Right renal pelvis (tissue), 4 donors: ENCODE measurements at places on chromosomes 12 and 14.

DNA sequence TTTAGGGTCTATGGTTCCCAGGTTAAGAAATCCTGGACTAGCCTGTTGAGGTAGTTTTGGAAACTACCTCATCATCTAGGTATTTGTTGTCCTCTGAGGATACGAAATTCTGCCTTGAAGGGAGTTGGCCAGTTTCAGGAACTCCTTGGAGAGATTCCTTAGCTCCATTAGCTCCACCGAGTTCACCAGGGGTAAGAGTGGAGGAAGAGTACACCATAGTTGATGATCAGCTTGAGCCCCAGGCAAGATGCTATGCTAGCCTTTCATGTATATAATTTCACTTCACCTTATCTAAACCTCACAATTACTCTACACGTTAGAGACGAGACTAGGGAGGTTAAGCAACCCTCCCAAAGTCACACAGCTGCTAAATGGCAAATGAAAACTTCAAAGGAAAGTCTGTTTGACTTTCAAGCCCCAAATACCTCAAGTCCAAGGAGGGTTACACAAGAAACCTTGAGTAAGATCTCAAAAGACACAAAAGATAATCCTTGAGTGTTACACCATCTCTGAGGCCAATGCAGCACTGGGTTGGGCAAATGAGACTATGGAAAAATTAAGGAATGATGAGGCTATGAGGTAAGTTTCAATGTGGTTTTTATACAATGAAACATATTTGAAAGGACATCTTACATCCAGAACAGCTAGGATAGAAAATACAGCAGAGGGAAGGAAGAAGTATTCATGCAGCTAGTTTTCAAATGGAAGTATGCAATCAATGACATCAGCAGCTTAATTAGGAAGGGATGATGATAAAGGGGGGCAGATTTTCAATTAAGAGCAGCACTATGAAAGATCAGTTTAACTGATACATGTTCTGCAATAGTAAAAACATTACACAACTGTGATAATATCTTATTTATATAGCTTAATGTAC, 97.2 kb upstream of the KRAS start:
- DNase-seq, result no peak

DNA sequence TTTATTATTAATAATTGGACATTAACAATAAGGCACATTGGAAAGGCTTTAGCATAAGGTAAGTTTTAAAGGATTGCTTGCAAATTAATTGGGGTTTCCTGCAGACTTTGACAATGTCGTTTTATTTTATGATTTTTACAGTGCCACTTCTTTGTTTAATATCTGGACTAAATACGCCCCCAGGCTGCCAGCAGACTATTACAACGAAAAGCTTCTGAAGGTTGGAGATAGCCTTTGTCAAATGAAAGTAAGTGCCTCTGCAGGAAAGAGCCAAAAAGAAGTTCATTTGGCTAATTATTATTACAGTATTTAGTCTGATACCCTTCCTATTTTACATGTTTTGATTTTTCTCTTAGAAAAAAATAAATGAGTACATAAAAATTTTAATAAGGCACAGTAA, 11.3 kb downstream of the CFAP54 start:
- DNase-seq, result no peak

DNA sequence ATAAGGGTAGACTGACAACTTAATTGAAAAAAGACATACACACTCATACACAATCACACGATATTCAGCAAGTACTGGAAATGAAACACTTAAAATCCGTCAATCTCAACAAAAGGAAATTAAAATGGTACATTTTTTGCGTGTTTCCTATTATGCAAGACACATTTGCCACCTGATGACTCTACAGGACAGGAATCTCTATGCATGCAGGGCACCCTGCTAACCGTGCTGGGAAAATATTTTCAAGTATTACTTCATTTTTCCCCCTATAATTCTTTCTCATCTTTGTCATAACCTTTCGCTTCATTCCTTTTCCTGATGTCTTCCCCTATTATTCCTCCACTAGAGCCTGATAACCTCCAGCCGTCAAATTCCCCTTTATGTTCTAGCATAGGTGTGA, 150.2 kb downstream of the TMEM132D start:
- DNase-seq, result no peak

DNA sequence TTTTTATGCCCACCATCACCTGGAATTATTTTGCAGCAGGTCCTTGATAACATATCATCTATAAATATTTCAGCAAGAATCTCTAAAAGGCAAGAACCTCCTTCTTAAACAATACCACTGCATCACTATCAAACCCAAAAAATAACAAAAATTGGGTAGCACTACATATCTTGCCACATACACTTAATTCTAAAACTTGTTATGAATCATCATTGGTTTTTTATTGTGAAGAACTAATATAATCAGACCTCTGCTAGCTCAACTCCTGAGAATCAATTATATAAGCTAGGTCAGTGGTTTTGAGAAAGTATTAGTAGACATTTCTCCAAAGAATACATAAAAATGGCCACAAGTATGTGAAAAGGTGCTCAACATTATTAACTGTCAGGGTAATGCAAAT, 23.8 kb downstream of the SLC38A1 start:
- DNase-seq, result no peak

DNA sequence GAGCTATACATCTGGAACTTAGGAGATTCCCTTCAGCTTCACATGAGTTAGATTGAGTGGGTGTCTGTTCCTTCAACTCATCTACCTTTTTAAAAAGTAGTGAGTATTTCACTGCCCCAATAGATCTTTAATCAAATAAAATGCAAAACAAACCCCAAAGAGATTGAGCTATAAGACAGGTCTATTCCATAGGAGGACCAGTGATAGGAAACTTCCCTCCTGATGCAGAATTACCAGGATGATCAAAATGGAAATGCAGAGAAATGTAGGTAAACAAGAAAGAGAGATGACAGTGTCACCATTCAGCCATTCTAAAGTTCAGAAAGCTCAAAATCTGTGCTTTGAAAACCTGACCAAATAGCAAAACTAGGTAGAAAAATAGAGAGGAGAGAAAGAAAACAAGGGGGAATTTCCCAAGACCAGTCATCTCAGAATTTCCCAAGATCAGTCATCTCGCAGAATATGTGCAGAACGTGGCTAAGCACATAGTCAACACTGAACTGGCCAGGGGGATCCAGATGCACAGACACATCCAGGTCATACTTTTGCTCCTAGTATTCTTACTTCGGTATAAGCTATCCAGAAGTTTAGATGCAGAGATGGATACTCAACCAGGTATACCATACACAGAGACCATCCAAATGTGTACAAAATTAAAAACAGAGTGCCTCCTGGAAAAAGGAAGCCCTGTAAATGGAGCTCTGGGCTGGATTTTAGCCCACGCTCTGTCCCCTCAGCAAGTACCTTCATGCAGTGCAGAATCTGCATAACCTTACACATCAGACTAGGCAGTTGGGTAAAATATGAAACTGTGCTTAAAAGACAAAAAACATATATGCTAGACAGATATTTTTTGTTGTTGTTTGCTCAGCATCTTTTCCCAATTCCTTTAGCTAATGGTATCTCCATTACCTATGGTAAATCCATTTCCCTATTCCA, 27.4 kb downstream of the SLC41A2 start:
- DNase-seq, result no peak

GRCh38 chr14:104509673-104510072, 69.9 kb upstream of the C14orf180 start:
- DNase-seq, result no peak

DNA sequence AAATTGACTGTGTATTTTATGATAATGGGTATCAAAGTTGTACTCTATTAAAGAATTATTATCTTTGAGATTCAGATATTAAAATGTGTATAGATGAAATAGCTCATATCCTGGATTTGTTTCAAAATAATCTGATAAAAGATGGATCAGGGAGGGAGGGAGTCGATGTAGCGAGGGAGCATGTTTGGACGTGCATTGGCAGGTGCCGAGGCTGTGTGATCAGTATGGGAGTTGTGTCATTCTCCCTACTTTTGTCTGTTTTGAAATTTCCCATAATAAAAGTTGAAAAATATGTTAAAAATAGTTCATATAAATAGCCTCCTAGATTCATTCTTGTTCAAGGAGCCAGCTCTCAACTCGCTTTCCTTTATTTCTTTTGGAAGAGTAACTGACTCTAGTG, 171.6 kb upstream of the HIF1A start:
- no peak for DNase-seq

GRCh38 chr14:91311284-91311662, 66.8 kb upstream of the GPR68 start:
- no peak for DNase-seq

DNA sequence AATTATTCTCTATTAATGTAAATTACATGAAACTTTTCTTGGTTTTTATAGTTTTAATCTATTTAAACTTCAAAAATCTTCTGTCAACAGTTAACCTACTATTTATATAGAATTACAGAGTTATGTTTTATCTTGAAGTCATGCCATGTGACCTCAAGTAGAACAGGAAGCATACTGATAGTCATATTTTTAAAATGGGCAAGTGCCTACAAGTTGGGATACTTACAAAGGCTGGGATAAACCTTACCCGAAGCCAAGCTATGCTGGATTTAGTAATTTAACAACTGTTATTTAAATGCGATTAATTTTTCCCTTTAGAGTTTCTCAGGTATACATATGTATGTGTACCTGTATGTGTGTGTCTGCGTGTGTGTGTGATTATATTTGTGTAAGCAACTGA, 266.9 kb downstream of the RASSF9 start:
- DNase-seq, result no peak

DNA sequence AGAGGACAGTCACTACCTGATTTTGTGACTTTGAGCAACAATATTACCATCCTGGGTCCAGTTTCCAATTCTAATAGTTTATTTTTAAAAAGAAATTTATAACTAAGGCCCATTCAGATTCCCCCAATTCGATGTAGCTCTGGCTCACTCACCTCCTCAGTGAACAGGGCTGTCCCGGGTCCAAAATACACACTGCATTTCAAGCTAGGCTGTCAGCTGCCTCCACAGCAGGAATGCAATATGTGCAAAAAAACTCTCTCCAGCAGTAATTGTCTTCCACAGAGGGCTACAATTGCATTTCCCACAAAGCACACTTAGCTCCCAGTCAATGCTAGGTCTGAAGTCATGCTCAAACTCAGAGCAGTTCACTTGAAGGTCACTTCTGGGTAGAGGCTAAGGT, 39.3 kb upstream of the ZNF641 start:
- DNase-seq, result no peak

DNA sequence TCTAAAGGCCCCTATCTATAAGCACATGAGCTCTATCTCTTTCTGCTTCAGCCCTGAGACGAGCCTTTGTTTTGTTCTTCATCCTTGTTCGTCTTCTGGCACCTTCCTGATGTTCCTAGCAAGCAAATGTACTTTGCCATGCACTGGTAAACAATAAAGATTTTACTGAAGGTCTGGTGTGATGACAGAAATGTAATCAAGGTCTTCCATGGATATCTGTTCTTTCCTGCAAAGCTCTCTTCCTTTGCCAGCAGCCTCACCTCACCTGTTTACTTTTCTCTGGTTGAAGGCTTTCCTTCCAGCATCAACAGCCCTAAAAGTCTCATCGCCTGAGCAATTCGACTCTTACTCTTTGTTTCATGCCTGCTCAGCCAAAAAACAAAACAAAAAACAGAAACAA, 330.3 kb downstream of the PCNX1 start:
- no peak for DNase-seq

DNA sequence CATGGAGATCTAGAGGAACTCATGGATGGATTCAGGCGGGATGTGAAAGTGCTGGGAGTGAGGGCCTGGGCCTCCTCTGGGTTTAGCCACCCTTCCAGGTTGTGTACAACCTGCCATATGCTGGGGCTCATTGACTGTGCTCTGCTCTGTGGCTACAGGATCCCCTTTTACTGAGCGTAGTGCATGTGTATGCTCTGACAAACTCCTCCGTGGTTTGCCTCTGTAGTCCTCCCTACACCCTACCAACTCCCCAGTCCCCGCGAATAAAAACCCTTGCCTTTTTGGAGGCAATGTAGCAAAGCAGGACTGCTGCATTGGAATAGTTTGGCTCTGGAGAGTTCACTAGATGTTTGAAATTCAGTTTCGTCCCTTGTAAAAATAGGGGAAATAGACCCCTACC, 17.4 kb downstream of the JDP2 start:
- no peak for DNase-seq

DNA sequence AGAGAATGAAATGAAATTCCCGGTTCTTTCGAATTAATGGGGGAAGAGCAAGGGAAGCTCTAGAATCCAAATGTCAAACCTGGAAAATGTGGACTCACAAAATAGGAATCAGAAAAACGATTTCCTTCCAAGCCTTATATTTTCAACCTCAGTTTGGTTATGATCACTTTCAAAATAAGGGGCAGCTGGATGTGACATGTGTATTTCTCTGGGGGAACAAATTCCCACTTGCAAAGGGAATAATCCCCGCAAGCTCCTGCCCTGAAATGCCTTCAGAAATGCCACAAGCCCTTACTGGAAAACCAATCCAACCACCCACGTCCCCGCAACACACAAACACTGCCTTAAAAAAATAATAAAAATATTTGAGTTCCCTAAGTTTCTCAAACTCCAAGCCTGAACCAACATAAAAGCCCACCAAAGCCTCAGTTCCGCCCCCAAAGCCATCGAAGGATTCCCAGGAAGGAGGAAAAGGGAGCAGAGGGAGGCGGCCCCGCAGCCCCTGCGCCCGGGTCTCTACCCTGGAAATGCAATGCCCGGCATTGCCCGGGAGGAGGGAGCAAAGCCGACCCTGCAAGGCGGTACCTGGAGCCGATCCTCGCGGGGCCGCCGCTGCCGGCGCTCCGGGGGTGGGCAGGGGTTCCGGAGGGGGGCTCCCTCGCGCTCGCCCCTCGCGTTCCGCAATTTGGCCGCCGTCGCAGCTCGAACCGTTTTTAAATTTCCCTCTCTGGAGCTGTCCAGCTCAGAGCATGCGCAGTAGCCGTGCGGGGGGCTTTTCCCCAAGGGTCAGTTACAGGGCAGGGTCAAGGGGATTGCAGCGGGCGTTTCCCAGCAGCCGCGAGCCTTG, at the start of gene FOXN4:
TSS of gene FOXN4 (minus strand) at position 751 of the 847 bp plus-strand sequence. CDS start 963 bp downstream, outside the sequence.
- no peak for DNase-seq

DNA sequence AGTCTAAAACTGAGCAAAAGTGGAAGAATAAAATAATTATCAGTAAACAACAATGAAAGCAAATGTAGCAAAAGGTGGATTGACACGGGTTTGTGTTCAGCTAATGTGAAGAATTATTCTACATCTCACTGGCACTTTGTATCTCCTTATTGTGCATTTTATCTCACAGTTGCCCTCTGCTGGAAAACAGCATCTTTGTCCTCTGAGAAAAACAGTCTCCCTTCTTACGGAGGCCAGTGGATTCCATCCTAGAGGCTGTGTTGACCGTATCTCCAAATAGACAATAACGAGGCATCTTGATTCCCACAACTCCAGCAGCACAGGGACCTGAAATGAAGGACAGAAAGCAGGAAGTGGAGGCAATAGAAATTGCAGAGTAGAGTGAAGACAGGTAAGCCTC, 51.3 kb upstream of the PLBD1 start:
- no peak for DNase-seq
